ENCODE measurements at places on chromosomes 12 and 14.

DNA sequence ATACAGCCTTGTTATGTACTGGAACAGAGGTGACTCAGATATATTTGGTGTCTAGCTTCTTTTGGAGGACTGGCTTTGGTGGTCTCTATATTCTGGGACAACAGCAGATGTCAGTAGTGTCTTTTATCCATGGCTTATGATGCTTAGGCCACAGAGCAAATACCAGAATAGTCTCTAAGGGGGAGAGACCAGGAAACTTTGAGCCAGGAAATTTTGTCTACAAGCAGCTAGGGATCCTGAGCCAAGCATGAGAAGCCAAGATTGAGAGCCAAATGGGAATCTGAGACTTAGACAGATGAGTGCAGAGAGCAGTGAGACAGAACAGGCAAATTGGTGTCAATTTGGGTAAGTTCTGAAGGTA is 28.4 kb upstream of the PTPRR start:
- no peak for DNase-seq

DNA sequence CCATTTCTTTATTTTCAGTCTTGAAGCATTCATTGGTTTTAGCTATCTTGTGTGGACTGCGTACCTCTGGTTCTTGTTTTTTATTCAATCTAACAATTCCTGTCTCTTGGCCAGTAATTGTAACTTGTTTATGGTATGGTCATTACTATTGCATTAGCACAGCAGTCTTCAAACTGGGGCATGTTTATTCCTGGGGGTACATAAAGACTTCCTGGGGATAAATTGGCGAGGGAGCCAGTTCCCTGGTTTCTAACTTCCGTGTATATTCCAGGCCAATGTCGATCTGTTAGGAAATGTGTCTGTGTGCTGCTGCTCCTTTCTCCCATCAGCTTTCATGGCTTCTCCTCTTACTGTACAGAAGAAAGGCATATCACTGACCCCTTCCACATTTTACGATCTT is 13.7 kb upstream of the EVL start:
- DNase-seq, result no peak

- DNase-seq, result no peak
Observed at GRCh38 chr12:92539976-92540781, 162.6 kb upstream of the PLEKHG7 start.

DNA sequence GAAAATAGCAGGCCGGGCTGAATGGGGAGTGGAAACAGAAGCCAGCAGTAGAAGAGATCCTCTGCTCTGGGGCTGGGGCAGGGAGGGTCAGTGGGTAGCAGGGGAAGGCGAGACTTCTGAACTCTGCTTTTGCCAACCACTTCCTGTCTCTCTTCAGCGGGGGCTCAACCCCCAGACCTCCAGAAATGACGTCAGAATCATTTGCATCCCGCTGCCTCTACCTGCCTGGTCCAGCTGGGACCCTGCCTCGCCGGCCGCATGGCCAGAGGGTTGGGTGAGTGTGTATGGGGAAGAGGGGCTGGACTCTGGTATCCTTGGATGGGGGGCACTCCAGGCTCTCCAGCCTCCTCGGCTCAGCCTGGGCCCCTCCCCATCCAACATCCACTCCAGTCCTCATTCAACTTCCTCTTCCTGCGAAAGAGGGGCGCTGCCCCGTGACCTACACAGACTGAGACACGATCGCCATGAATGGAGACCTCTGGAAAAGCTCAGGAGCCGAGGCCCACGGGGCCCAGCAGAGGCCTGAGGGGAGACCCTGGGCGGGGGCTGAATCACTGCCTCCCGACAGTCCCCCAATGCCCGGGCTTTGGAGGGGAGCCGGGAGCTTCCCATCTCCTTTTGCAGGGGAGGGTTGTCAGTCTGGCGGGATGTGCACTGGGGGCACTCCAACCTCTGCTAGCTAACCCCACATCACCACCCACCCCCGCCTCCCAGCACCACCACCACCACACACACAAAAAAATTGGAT is 458 bp upstream of the HOXC4 start:
- no peak for DNase-seq

GRCh38 chr14:93981316-93982229 is 5.2 kb upstream of the ASB2 start:
- DNase-seq, result no peak

GRCh38 chr14:90970167-90970600 is 90.3 kb downstream of the RPS6KA5 start:
- no peak for DNase-seq

DNA sequence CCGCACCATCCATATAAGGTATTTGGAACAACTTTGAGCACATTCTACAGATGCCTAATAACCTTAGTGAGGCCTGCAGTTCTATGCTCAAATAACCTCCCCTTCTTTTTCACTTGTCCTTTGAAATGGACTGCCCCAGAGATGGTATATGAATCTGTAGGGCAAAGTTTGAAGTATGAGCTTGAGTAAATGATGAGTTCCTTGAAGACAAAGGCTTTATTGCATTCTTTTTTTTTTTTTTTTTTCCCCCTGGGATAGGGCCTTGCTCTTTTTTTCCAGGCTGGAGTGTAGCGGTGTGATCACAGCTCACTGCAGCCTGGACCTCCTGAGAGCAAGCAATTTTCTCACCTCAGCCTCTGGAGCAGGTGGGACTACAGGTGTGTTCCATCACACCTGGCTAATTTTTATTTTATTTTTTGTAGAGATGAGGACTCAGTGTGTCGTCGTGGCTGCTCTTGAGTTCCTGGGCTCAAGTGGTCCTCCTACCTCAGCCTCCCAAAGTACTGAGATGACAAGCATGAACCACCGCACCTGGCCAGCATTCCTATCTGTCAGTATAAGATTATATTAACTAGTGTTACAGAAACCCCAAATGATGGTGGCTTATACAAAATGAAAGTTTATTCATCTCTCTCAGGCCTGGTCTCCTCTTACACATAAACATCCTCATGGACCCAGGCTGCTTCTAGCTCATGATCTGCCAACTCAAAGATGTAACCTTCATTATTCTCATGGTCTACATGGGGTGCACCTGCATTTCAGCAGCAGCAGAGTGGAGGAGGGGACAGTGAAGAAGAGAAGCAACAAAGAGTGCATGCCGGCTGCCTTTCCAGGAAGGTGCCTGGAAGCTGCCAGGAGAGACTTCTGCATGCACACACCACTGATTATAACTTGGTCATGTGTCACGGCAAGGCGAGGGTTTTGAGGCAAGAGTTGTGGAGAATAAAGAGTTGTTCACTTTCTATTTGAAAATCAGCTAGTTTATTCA is 101.4 kb downstream of the DUSP16 start:
- DNase-seq, result no peak

DNA sequence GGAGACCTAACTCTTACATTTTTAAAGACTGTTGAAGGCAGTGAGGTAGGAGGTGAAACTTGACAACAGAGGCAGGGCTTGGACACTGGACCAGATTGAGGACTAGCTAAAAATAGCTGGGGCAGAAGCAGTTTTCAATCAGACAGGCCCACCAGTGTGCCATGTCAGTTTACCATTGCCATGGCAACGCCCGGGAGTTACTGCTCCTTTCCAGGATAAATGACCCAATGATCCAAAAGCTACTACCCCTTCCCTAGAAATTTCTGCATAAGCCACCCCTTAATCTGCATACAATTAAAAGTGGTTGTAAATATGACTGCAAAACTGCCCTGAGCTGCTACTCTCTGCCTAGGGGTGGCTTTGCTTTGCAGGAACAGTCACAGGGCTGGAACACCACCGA is 53.2 kb upstream of the PKP2 start:
- no peak for DNase-seq

Data from GM03348 (cell line).